ENCODE measurements at places on chromosomes 7 and 10.

DNA sequence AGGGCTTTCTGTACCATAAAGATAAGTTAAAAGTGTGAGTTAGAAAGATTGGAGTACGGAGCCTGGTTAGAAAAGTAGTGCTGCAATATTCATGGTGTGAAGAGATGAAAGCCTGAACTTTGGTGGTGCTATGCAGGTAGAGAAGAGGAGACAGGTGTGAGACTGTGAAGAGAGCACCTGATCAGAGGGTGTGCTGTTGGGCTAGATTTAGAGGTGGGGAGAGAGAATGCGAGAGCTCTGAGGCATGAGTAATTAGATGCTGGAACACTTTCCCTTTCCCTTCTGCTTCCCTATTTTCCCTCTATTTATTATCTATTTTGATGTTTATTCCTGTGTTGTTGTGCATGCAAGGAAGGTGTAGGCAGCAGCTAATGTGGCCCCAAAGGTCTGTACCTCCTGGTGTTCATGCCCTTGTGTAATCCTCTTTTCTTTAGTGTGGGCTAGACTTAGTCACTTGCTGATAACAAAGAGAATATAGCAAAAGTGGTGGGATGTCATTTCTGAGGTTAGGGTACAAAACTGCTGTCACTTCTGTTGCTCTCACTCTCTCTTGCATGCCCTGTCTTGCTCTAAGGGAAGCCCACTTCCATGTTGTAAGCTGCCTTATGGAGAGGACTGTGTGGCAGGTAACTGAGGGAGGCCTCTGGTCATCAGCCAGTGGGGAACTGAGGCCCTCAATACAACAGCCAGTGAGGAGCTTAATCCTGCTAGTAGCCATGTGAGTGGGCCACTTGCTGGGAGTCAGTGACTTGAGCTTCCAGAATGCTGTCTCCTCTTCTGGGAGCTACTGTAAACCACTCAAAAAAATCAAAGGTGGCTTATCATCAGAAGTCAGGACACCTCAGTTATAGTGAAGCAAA is 2.6 kb upstream of the ATXN7L1 start:
- DNase-seq: no peak

GRCh38 chr10:78454123-78454645 is 420.5 kb downstream of the RPS24 start:
- no peak for DNase-seq

DNA sequence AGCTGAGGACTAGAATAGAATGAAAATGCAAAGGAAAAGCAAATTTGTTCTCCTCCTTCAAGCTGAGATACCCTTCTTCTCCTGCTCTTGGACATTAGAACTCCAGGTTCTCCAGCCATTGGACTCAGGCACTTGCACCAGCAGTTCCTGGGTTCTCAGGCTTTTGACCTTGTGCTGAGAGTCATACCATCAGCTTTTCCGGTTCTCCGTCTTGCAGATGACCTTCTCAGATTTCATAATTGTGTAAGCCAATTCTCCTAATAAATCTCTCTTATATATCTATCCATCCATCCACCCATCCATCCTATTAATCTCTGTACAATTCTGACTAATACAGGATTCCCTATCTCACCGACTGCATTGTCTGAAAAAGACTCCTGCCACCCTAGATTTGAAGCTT is 108.3 kb downstream of the AHR start:
- DNase-seq: no peak

GRCh38 chr7:129457101-129457500 is 22.9 kb downstream of the STRIP2 start:
- DNase-seq: no peak

GRCh38 chr10:70858759-70859158 is 29.6 kb downstream of the PCBD1 start:
- peak; percentile 90 for DNase-seq

DNA sequence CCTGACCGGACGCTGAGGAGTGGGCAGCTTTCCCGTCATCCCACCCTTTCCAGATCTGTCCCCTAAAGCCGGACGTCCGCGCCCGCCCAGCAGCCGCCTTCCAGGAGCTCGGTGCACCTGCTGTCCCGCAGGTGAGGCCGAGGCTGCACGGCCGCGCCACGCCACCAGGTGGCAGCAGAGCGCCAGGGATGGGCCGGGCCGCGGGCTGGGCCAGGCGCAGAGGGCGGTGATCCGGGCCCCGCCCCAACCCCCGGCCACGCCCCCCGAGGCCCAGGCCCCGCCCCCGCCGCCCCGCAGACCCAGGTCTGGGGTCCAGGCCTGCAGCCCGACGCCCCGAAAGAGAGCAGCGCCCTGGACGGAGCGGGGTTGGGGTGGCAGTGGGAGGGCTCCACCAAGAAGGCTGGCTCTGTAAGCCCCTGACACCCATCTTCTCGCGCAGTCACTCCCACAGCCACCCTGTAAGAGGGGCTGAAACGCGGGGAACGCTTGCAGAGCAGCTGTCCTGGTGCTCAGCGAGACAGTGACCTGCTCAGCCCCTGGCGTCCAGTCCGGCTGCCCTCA is 32.2 kb downstream of the FOXL3 start:
- DNase-seq: no peak
